ENCODE measurements at places on chromosomes 7 and 10.

GRCh38 chr10:308101-308500 is 172.8 kb downstream of the ZMYND11 start:
- no peak overlapping the region for H3K27ac ChIP-seq
- no peaks in the 10 kb centered on the region for H3K4me1 ChIP-seq
- no peak for DNase-seq
- H3K4me3 ChIP-seq = no peak overlapping the region
- H3K27me3 ChIP-seq = no peaks in the 10 kb centered on the region

- H3K27ac ChIP-seq = peak overlapping the region; percentile 70
- peaks cover 90% of the 10 kb centered on the region for H3K4me1 ChIP-seq
- H3K36me3 ChIP-seq = no peaks in the 10 kb centered on the region
- H3K27me3 ChIP-seq = no peaks in the 10 kb centered on the region
- DNase-seq = peak; percentile 84
- H3K4me3 ChIP-seq = no peak overlapping the region
These were observed 28.8 kb downstream of the XPNPEP1 start for GRCh38 chr10:109894516-109894915.

- H3K27me3 ChIP-seq = peaks cover 27% of the 10 kb centered on the region
- H3K4me3 ChIP-seq = no peak overlapping the region
- H3K36me3 ChIP-seq = no peaks in the 10 kb centered on the region
- DNase-seq = no peak
- H3K27ac ChIP-seq = no peak overlapping the region
These were observed 141.9 kb downstream of the BMS1 start for GRCh38 chr10:42924484-42924883.

DNA sequence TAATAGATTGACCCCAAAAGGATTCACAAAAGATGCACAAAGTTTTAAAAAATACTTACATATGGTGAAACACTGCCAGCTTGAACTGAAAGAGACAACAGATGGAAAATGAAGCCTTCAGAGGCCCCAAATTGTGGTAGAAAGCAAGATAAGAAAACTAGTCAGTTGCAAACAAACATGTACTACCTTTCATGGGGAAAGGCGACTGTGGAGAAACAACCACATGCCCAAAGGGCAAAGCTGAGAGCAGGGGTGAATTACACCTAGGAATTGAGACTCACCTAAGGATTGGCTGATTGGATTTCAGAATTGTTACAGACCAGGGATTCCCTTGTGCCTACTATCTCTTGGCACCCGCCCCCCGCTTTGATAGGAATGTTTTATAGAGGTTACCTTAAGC is 13.1 kb downstream of the EPC1 start:
- no peak for DNase-seq
- peaks cover 78% of the 10 kb centered on the region for H3K4me1 ChIP-seq
- H3K27ac ChIP-seq = no peak overlapping the region
- H3K4me3 ChIP-seq = no peak overlapping the region
- no peaks in the 10 kb centered on the region for H3K27me3 ChIP-seq

- no peaks in the 10 kb centered on the region for H3K27me3 ChIP-seq
- no peaks in the 10 kb centered on the region for H3K4me1 ChIP-seq
- no peak overlapping the region for H3K27ac ChIP-seq
These were observed 49.1 kb upstream of the ADCY1 start for GRCh38 chr7:45525057-45525456.

DNA sequence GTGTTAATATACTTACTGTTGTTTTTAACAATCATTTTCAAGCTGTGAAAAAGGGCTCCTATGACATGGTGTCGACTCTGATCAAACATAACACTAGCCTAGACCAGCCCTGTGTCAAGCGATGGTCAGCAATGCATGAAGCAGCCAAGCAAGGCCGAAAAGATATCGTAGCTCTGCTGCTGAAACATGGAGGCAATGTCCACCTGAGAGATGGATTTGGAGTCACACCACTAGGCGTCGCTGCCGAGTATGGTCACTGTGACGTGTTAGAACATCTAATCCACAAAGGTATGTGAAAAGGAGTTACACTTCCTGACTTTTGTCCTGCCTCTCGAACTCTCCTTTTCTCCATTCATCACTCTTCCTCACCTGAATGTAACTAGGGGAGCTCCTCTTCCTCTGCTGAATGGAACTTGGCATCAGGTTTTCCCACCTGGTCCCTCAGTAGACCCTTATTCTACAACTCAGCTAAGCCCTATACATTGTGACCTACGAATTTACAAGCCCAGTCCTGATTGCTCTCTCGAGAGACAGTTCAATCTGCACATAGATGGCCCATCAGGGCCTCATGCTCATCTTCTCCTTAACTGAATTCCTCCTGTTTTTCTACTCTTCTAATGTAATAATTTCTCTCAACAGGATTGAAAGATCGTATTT is 23.0 kb downstream of the ASB15 start:
- DNase-seq = no peak
- H3K4me3 ChIP-seq = no peak overlapping the region
- H3K36me3 ChIP-seq = no peaks in the 10 kb centered on the region
- H3K4me1 ChIP-seq = no peaks in the 10 kb centered on the region
- H3K27ac ChIP-seq = no peak overlapping the region

DNA sequence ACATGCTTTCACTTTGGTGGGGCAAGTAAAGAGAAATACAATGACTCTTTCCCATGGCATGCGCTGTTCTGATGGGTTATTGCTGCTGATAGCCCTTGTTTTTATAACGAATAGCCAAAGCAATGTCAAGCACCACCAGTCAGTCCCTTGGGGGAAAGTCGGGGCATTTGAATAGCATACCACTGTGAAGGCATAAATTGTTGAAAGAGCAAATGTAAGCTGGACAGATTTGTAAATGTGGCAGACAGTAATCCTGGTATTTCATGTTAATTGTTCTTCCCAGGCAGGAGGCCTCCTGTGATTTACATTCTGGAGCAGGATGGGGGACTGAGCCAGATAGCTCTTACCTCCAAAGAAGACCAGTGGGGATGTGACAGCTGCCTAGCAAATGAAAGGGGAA is 293.3 kb downstream of the ADRA2A start:
- no peaks in the 10 kb centered on the region for H3K4me1 ChIP-seq
- no peaks in the 10 kb centered on the region for H3K27me3 ChIP-seq
- DNase-seq = no peak
- no peak overlapping the region for H3K4me3 ChIP-seq

DNA sequence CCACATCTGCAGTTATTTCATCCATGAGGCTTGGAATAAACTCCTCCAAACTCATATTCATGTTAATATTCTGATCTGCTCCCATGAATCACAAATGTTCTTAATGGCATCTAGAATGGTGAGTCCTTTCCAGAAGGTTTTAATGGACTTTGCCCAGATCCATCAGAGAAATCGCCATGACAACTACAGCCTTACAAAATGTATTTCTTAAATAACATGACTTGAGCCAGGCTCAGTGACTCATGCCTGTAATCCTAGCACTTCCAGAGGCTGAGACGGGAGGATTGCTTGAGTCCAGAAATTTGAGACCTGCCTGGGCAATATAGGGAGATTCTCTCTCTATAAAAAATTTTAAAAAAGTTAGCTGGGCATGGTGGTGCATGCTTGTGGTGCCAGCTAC is 102.1 kb upstream of the TMEM168 start:
- H3K27me3 ChIP-seq = no peaks in the 10 kb centered on the region
- H3K36me3 ChIP-seq = no peaks in the 10 kb centered on the region
- DNase-seq = no peak
- H3K27ac ChIP-seq = no peak overlapping the region
- no peaks in the 10 kb centered on the region for H3K4me1 ChIP-seq

DNA sequence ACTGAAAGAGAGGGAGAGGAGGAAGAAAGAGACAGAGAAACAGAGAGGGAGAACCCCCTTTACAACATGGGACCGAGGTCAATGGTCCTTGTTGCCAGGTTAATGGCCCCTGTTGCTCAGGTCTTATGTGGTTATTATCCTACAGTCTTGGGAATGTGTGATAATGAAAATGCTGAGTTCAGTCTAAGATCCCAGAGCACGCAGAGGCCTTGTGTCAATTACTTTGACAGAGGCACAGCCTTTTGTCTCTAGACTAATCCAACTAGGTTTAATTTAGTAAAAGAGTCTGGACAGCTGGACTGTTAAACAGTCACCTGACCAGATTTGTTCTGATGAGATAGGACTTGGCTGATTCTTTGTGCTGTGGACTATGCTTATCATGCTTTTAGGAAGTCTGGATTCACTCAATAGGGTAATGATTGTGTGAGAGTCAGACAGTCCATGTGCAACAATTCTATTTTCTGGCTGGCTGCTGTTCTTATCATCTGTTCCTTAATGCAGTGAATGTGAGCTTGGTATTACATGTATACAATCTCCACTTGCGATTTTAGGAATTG is 157.4 kb upstream of the MAGI2 start:
- no peaks in the 10 kb centered on the region for H3K4me1 ChIP-seq
- no peaks in the 10 kb centered on the region for H3K36me3 ChIP-seq
- no peaks in the 10 kb centered on the region for H3K27me3 ChIP-seq

DNA sequence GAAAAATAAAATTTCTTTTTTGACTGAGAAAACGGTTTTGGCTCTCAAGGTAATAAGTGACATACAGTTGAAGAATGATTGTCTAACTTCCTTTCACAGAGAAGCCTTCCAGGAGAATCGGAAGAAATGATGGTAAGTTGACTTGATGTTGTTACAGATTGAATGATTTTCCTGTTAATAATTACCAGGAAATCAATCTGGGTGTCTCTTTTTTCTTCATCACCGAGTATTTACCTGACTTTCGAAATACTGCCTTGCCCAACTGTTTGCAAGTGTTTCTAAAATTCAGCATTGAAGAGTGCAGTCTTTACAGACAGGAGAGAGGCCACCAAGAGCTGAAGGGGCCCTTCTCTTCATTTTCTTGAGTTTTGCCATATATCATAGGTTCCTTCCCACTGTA is 4.0 kb downstream of the ITIH2 start:
- H3K27ac ChIP-seq = no peak overlapping the region
- no peaks in the 10 kb centered on the region for H3K27me3 ChIP-seq
- H3K4me3 ChIP-seq = no peak overlapping the region

All from heart left ventricle (tissue), 16 donors.